NCI-H1417 treated with DMSO at 0.1 percent for 48 hours (cell line): ENCODE measurements at places on chromosomes 12 and 14.

- DNase-seq, result no peak
Observed at GRCh38 chr14:56895154-56895553, 84.9 kb upstream of the OTX2 start.

DNA sequence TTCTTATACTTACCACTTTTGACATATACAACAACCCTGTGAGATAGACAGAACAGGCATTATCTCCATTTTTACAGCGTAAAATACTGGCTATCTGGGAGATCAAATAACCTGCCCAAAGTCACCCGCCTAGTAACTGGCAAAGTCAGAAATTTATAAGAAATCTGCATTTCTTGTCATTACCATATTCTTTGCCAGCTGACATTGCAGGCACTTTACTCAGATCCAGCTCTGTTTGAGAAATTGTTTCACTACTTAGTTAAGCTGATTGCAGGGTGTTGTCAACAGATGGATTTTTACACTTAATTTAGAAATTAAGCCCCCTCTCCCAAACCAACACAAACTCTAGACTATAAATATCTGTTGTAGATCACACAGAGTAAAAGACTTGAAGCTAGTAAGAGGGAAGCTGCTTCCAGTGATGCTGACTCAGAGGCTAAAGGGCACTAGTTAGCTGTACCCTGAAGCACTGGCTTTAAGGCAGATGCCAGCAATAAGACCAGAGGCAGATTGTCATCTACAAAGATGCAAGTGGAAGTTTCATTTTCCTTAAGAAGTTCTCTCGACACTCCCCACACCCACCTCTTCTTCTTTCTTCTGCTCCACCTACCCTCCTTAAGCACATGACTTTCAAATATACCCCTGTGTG, 153.1 kb downstream of the ANO6 start:
- DNase-seq, result no peak

DNA sequence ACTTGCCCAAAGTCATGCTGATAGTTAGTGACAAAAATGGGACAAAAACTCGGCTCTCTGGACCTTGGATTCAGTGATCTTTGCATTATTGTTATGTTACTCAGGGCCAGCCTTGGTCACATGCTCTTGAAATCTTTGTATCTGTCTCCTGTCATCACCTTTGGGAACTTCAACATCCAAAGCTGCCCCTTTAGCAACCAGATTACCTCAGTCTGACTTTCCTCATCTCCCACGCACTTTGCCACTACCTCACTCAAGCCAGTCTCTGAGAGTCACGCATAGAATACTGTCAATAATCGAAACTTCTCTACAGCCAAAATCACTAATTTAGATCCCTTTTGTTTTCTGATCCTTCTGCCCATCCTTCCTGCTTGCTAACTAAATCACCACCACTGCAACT, 90.8 kb upstream of the DAAM1 start:
- DNase-seq, result no peak

GRCh38 chr12:68070957-68071356, 81.7 kb downstream of the IFNG-AS1 start:
- DNase-seq, result no peak

GRCh38 chr12:89154743-89155499, 197.4 kb downstream of the DUSP6 start:
- no peak for DNase-seq

DNA sequence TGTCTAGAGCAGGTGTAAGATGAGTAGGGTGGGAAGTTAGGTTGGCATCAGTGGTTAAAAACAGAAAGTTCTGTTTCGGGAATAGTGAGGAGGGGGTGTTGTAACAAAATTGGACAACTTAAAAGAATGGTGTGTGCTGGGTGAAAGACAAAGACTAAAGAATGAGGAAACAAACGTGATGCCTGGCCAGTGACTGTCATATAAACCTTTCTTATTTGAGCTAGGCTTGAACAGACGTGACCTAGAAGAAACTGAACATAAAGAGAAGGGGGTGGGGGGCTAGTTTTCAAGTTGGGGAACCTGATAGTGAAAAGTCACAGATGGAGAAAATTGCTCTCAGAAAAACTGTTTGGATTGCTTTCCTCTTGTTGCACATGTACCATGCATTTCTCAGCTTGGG, 39.6 kb downstream of the RAD52 start:
- DNase-seq, result no peak
